ENCODE measurements at places on chromosomes 1 and 21.

DNA sequence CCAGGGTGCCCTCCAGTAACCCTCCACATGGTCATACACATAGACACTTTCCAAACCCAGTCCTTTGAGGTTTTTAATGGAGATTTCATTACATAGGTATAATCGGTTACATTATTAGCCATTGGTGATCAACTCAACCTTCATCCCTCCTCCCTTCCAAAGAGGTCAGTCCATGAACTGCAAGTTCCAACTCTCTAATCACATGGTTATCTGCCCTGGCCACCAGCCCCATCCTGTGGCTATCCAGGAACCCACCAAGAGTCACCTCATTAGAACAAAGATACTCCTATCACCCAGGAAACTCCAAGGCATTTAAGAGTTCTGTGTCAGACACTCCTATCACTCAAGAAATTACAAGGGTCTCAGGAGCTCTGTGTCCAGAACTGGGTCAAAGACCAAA, 12.2 kb downstream of the ATP1A4 start:
- DNase-seq, result no peak

GRCh38 chr21:35801391-35801790, 258.9 kb downstream of the SETD4 start:
- no peak for DNase-seq

DNA sequence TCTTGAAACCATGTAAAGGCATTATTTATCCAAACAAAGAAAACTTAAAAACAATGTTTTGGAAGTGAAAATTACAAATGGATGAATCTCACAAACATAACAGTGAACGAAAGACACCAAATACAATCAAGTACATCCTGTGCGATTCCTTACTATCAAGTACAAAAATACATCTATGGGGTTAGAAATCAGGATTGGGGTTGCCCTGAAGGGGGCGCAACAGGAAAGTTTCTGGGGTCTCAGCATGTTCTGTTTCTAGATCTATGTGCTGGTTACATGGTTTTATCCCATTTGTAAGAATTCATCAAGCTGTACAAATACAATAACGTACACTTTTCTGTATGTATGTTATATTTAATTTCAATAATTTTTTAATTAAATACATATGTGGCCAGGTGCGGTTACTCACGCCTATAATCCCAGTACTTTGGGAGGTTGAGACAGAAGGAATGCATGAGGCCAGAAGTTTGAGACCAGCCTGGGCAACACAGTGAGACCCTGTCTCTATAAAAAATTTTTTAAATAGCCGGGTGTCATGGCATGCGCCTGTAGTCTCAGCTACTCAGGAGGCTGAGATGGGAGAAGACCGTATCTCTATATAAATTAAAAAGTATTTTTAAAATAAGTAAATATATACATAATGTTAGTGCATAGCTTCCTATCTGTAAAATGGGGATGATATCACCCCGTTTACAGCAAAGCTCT, 121.5 kb upstream of the SOD1 start:
- no peak for DNase-seq

GRCh38 chr1:226872437-226872836, 2.0 kb downstream of the PSEN2 start:
- DNase-seq, result no peak

DNA sequence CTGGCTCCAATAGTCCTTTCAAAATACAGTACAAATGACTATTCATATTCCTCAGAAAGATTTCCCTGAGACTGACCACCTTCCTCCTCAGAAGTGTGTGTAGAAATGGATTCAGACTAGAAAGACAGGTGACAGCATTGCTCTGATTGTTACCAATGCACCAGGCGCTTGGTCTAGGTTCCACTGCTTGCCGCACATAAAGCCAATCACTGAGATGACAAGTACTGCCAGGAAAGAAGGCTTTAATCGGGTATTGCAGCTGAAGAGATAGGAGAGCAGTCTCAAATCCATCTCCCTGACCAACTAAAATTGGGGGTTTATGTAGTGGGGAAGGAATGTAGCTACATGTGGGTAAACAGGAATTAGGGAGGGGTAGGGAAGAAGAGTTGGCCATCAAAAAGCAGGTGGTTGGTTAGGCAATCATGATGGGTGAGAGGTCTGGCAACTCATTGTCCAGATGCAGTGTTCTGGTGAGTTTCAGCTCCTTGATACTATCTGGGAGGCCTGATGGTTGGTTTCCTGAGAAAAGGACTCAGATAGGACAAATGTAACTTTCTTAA, 98.0 kb downstream of the KCNH1 start:
- no peak for DNase-seq

DNA sequence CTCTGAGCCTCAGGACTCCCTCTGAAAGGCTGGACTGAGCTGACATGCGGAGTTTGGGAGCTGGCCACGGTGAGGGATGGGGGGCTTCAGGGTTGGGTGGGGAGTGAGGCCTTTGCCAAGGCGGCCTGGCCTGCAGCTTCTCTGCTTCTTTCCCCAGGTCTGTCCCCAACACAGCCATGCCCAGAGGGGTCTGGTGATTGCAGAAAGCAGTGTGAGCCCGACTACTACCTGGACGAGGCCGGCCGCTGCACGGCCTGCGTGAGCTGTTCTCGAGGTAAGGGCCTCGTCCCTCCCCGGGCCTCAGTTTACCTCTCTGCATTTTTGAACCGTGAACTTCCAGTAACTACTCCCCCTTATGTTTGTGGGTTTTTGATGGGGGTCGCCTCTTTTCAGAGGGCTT, 48.6 kb downstream of the TNFRSF8 start:
- no peak for DNase-seq

DNA sequence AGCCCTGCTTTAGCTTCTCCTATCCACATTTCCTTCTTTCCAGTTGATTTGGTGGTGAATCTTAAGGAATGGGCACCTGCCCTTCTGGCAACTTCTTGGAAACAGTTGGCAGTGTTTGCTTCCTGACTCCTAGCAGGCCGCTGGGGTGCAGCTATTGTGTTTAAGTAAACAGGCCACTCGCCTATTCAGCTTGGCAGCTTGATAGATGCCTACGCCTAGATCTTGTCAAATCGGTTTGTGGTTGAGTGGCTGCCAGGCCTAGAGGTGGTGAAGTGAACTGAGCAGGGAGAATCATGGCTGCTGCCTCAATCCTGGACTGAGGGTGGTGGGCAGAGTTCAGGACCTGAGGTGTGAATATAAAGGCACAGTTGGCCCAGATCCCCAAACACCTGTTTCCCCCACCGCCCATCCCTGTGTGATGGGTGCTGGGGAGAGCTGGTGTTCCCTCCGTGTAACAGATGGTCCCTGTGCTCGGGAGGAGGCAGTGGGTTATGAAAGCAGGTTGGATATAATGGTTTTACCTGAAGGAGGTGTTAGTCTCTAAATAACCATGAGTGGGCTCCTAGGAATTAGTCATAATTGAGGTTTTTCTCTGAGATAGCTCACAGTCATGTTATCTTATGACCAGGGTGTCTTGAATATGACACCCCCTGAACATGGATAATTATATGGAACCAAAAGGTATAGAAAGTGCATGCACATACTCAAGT, 940 bp upstream of the PLA2G2C start:
- DNase-seq, result no peak

GRCh38 chr1:162279136-162279498, 97.5 kb downstream of the SPATA46 start:
- DNase-seq, result no peak

DNA sequence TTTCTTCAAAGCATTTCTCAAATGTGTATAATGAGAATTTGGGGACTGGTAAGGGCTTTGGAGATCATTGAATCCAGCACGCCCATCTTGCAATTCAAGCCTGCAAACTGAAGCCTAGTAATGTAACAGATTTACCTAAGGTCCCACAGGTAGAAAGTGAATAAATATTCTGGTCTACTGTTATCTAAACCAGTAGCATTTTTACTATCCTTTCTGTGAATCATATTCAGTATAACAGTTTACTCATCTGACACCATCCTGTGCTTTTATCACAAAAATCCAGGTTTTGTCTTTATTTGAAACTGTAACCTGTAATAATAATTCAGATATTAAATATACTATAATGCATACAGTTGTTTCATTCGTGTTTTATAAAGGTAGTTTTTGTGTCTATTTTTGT, 17.4 kb downstream of the KCNA3 start:
- DNase-seq, result no peak

GRCh38 chr1:186301448-186301847, 73.6 kb downstream of the TPR start:
- no peak for DNase-seq

DNA sequence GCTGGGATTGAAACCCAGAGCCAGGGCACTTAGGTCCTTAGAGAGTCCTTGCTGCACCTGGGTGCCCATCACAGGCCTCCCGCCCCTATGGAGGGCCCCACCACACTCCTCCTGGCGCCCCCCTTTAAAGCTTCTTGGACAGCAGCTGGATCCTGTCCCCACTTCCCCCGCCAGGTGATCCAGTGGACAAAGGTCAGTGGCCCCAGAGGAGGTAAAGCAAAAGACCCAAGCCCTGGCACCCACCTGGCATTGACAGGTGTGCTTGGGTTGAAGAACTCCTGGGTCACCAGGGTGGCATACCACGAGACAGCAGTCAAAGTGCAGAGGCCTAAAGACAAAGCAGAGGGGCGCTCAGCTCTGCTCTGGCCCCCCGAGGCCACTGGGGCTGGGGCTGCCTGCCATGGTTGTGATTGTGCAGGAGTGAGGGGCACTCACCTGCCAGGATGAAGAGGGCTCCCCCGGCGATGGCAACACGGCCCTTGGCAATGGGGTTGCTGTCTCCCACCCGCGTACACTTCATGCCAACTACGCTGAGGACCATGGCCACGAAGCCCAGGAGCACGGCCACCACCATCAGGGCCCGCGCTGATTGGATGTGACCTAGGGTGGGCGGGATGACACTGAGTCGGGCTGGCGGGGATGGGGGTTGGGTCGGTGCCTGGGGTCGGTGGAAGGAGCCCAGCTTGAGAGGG, 1.9 kb downstream of the CLDN19 start:
- no peak for DNase-seq

DNA sequence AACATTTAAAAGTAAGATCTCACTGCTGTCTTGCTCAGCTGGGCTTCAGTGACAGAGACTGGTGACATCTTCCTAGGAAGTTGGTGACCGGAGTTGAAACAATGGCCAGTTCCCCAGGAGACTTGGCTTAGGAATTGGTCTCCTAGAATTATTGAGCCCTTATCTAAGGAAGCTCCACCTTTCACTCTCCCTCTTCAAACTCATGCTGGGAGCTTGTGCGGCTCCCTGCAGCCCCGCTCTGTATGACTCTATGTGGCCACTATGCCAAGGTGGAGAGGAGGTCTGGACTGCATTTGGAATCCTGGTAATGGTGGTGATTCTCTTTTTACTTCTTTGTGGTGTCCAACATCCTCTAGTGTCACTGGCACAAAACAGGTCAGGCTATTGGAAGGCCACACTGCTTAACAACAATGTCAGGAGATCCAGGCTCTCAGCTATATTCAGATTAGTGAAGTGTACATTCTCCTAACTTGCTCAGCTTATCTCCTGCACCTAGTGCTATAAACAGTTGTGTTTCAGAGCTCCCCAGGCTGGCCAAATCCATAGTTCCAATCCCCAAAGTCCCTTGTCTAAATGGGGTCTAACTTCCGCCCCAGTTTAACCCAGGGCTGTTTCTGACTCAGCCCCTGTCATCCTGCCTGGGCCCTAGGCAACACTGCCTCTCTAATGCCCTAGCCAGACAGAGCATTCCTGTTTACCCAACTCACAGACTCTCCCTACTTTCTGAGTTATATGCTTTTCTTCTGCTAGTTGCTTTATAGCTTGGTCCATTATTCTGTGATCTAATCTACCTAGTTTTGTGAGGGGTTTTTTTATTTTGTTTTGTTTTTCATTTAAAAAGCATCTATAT, 18.3 kb downstream of the ATP2B4 start:
- no peak for DNase-seq

- DNase-seq, result no peak
These were observed 744.5 kb upstream of the BRINP3 start for GRCh38 chr1:191222206-191222605.

GRCh38 chr21:42102076-42102475, 31.0 kb downstream of the UMODL1 start:
- peak; percentile 50 for DNase-seq

DNA sequence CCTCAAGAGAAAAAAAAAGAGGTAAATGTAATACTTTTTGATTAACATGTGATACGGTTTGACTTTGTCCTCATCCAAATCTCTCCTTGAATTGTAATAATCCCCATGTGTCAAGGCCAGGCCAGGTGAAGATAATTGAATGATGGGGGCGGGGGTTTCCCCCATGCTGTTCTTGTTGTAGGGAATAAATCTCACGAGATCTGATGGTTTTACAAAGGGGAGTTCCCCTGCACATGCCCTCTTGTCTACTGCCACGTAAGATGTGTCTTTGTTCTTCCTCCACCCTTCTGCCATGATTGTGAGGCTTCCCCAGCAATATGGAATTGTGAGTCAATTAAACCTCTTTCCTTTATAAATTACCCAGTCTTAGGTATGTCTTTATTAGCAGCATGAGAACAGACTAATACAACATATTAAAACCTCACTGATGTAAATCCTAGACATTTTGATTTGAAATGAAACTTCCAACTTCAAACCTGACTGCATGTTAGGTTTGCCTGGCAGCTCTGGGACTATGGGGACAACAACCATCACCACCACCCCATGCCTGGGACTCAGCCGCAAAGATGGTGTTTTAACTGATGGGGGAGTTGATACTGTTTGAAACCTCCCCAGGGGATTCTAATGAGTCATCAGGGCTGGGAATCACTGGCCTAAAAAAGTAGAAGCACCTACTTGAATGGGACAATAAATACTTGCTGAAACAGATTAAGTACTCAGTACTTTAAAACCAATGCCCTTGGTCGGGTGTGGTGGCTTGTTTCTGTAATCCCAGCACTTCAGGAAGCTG, 32.8 kb upstream of the BACH1 start:
- no peak for DNase-seq

DNA sequence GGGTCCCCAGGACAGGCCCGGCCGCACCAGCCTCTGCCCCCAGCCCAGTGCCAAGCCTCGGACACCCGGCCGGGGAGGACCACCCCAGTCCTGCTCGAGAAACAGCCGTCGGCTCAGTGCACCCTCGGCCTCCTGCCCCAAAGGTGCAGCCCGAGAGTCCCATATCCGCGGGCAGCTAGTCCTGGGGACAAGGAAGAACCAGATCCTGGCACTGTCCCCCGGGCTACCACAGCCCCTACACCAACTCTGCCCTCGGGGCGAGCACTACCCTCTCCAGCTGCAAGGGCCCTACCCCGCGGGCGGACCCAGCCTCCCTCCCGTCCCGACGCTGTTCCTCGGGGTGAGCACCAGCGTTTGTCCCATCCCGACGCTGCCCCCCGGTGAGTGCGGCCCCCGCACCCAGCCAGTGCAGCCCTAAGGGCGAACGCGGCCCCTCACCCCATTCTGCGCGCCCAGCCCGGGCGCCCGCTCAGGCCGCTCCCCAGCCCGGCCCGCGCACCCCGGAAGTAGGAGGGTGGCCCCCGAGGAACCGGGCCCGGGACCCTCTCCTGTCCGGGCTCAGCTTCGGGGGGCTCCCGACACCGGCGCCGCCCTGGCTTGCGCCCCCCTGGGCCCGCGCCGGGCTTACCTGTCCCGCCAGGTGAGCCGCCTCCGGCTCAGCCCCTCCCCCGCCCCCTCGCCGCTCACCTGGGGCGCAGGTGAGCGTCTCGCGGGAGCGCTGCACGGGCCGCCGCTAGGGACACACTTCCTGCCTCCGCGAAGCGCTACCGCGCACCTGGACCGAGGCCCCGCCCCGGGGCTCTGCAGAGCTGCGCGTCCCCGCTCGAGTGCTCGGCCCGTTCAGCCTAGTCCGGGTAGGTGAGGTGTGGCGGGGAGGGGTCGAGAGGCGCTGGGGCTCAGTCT, at the start of gene KDF1:
TSS of gene KDF1 (minus strand) at position 747 of the 903 bp plus-strand sequence. CDS start 8,088 bp downstream, outside the sequence.
- peak; percentile 47 for DNase-seq
